Activated effector memory CD4-positive, alpha-beta T cell treated with Interleukin-2 at 50 U/mL for 16 hours (primary cell): ENCODE measurements at places on chromosomes 12 and 14.

DNA sequence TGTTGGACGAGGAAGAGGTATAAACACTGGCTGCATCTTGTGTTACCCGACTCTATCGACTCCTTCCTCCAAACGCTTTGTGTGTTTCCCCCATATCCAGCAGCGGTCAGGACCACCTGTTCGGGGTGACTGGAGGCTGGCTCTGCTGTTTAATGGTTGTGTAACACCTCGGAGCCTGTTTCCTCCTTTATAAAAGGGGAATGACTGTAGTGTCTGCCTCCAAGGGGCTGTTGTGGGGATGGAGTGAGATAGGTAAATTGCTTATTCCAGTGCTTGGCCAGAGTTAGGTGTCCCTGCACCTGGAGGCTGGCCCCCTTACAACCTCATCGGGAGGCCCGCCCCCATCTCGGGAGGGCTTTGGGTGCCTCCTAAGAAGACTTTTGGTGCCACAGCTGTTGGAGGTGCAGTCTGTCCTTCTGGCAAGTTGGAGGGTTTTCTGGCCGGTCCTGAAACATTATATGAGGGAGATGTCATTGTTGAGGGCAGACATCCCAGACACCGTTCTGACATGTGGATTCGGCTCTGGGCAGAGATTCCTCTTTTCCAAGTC is 1.1 kb downstream of the MLXIP start:
- DNase-seq = no peak

- DNase-seq = no peak
These were observed 162.6 kb upstream of the PLEKHG7 start for GRCh38 chr12:92539976-92540781.

DNA sequence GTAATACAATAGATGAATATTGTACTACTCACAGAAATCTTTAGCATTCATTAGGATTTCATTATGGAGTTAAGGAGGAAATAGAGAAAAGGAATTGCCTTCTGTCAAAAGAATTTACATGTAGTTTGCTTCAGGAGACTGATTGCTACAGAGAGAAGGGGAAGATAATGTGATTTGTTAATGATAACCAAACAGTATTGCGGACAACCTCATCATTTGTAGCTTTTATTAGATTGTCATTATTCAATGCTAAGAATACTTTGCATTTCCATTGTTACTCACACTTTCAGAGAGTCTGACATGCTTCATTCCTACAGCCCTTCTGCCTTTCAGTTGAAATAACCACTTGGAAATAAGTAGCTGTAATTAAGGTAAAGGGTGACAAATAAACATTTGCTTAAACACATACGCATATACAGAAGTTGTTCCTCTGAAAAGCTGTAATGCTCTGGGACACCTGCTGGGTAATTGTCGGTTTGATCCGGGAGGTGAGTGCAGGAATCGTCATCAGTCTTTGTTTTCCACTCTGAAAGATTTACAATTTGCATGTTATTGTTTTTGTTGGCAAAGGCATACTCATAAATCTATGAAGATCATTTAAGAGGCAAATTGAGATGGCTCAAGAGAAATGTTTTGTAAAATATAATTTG is 600.2 kb downstream of the TRHDE start:
- DNase-seq = no peak

GRCh38 chr12:129211862-129212630 is 358.8 kb downstream of the GLT1D1 start:
- no peak for DNase-seq

- DNase-seq = no peak
These were observed 3.9 kb upstream of the RARG start for GRCh38 chr12:53235742-53236442.

DNA sequence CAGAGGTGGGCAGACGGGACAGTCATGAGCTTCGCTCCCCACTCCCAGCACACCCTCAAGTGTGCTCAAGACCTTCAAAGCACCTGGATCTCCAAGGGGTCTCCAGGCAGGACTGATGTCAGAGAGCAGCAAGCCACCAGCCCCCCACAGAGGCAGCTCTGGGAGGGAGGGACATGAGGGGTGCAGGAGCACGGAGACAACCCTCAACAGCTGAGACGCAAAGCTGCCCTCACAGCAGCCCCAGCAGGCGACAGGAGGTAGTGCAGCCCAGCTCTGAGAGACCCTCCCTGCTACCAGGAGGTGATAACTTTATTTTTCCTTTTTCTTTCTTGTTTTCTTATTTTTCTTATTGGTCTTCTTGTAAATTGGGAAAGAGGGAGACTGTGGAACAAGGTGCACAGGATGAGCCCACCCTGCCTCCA is 17.9 kb downstream of the SIVA1 start:
- DNase-seq = no peak

DNA sequence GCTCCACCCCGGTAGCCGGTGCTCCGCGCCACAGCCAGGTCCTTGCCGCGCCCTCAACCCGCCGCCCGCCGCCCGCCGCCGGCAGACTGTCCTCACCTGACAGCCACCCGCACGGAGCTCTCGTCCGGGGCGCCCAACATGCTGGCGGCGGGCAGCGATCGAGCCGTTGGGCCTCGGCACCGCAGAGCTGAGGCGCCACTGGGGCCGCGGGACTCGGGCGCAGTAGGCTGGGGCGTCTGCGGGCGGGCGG is 164 bp downstream of the KIF21A start:
- DNase-seq = no peak

DNA sequence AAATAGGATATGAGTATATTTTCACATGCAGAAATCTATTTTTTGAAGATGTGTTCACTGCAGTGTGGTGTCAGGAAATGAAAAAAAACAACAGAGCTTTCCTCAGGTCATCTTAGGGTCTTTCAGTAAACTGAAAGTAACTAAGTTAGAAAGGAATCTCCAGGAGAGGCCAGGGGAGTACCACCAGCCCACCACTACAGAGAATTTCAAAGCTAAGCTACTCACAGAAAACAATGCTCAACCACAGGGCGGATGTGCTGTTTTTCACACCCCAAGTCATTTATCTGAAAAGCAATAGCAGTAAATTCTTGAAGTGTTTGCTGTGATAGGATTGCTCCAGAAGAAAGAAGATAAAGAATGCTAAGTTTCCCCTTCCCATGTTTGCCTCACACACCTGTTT is 79.0 kb downstream of the IFNG start:
- DNase-seq = no peak

DNA sequence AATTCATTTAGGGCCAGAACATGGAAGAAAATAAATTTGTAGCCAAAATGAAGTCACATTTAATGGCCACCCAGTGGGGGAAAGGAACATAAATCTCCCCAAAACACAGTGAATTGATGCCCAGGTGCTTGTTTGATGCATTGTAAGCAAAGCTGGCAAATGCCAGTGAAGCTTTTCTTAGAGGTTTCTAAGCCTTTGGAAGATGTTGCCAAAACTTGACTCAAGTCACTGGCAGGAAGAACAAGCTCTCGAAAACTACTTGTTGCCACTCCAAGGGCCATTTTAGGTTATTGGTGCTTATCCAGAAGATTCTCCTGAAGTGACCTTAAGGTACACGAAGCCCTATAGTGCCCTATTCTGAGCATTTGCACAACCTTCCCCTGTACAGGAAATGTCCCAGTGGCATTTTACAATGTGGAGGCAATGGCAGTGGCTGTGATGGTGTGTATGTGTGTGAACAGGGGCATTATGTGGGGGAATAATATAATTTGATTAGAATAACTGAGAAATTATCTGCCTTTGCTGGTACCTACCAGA is 89.5 kb upstream of the NOVA1 start:
- no peak for DNase-seq

GRCh38 chr14:21068521-21069387 is 1.4 kb upstream of the ARHGEF40 start:
- DNase-seq = no peak

- DNase-seq = no peak
These were observed 803 bp downstream of the STK38L start for GRCh38 chr12:27244689-27245488.

- no peak for DNase-seq
These were observed 58.8 kb upstream of the NUDT4 start for GRCh38 chr12:93318720-93319522.

DNA sequence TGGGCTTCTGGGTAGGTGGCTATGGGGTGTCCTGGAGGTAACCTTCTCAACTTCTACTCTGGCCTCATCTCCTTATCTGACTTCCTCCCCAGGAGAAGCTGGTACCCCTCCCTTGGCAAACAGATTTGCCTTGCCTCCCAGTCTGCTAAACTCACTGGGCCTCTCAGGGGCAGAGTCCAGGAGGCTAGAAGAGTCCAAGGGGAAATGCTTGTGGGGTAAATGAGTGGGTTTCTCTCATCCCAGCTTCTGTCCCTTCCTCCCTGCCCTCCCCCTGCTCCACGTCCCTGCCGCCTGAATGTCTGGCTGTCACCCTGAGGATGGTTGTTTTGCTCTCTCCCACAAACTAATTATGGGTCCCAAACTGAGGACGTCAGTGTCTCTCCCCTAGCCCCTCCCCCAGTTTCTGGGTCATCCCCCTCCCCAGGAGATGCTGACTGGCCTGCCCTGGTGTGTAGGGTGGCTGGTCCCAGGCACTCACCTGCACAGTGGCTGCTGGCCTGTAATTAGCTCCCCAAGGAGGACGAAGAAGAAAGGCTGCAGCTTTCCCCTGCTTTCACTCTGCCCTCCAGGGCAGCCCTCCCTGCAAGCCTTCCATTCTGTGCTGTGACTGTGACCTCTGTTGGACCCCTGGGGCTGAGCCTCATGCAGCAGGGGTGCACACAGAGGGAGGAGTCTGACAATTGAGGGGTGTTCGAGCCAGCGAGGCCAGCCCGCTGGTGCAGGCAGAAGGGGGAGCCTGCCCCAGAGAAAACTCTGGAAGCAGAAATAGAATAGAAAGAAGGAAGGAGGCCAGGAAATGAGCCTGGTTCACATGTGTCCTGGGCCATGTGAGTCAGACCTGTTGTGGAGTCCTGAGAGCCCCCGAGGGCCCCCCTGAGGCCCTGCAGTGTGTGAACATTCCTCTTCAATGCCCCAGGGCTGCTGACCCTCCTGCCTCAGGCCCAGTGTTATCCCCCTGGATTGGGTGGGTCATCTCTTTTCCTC is at the start of gene LRP1-AS:
Gene LRP1-AS, minus strand, starts transcription at position 659 of the 984 bp plus-strand sequence.
- DNase-seq = no peak

DNA sequence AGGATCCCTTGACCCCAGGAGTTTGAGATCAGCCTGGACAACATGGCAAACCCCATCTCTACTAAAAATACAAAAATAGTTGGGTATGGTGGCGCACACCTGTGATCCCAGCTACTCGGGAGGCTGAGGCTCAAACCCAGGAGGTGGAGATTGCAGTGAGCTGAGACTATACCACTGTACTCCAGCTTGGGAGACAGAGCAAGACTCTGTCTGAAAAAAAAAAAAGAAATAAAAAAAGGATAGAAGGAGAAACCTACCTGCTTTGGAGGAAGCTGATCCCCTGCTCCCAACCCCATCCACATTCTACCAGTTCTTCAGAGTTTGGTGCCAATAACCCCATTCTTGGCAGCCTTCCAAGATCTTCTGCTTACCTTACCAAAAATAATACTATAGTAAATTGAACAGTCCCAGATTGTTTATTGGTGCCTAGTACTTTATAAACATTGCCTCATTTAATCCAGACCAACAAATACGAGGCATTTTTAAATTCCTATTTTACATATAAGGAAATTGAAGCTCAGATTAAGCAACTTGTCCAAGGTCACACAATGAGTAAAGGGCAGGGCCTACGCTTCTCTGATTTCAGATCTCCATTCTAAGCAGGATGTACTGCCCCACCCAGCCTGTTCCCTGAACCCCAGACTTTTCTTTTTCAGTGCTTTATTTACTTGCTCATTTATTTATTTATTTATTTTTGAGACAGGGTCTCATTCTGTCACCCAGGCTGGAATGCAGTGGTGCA is 33.2 kb upstream of the FAM222A start:
- DNase-seq = no peak

- no peak for DNase-seq
These were observed 9.8 kb downstream of the RARG start for GRCh38 chr12:53222170-53222721.

DNA sequence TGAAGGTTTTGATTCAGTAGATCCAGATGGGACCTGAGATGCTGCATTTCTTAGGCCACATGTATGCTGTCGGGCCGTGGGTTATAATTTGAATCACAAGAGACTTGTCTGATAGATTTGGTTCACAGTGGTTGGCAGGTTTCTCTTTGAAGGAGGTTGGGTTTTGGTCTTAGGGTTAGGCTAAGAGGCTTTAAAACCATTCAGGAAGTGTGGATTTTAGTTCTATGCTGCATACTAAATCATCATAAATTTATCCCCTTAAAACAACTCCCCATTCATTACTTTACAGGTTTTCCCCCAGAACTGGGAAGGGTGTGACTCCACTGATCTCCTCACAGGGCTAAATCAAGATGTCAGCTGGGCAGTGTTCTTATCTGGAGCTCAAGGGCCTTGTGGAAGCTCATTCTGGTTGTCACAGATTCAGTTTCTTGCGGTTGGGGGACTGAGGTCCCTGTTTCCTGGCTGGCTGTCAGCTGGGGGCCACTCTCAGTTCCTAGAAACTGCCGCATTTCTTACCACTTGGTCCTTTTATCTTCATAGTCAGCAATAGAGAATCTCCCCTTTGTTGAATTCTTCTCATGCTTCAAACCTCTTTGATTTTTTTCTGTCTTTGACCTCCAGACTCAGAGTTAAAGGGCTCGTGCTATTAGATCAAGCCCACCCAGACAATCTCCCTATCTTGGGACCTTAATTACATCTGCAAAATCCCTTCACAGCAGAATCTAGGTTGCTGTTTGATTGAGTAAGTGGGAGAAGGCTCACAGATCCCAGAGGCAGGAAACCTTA is 20.6 kb upstream of the PCNX1 start:
- DNase-seq = peak; percentile 25

- no peak for DNase-seq
These were observed 142.3 kb upstream of the PARP11 start for GRCh38 chr12:4015225-4016091.

GRCh38 chr14:65940056-65940735 is 527.7 kb downstream of the FUT8 start:
- DNase-seq = no peak

DNA sequence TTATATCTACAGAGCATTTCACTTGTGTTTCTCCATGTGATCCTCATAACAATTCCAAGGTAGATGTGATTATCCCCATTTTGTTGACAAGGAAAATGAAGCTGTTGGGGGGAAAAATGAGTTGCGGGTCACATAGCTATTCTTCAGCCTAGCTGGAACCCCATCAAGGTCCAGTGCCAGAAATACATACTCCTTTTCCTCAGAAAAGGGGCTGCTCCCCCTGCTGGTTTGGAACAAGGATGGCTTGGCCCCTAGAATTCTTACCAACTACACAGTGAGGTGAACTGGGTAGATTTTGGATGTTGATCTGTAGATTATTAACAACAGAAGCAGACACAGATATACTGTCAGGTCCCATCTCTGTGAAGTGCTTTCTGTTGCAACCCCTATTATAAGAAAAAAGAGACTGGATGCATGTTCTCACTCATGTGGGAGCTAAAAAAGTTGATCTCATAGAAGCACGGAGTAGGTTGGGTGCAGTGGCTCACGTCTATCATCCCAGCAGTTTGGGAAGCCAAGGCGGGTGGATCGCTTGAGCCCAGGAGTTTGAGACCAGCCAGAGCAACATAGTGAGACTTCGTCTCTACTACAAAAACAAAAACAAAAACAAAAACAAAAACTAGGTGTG is 8.9 kb downstream of the IKZF4 start:
- peak; percentile 23 for DNase-seq

- DNase-seq = no peak
These were observed 22.8 kb downstream of the CEP170B start for GRCh38 chr14:104887623-104888488.
